ENCODE measurements at places on chromosomes 6 and 20. TPM values are rescaled to one million over a fixed set of nuclear protein-coding genes. Genes with fewer than 3 reads are reported as not detected.

TULP4 gene
- total RNA-seq = 100 TPM

CCND3 gene
- total RNA-seq = 91.2 TPM

B3GAT2 gene
- total RNA-seq = not detected

PHACTR1 gene
- 1.6 TPM for total RNA-seq

NELFE gene
- 66.8 TPM for total RNA-seq

SLC17A3 gene
- total RNA-seq = not detected

FAM162B gene
- total RNA-seq = not detected

OPRL1 gene
- 2.1 TPM for total RNA-seq

GNAS-AS1 gene
- total RNA-seq = 1.5 TPM

SLC22A3 gene
- not detected for total RNA-seq

SPTLC3 gene
- total RNA-seq = 5.0 TPM

SLC32A1 gene
- not detected for total RNA-seq

HIVEP2 gene
- total RNA-seq = 39.2 TPM

TGM3 gene
- not detected for total RNA-seq

MOG gene
- not detected for total RNA-seq

ESR1 gene
- not detected for total RNA-seq

OSER1 gene
- 41.2 TPM for total RNA-seq

IRAK1BP1 gene
- 2.9 TPM for total RNA-seq

SLC17A2 gene
- not detected for total RNA-seq

OR10C1 gene
- not detected for total RNA-seq

PTK6 gene
- 0.13 TPM for total RNA-seq

GPR6 gene
- not detected for total RNA-seq

NFKBIE gene
- 11.1 TPM for total RNA-seq

TRIM31 gene
- not detected for total RNA-seq

C4A gene
- total RNA-seq = 13.5 TPM

CPNE5 gene
- total RNA-seq = not detected

HLA-DMA gene
- 3.0 TPM for total RNA-seq

PKHD1 gene
- total RNA-seq = not detected

All from osteocyte (in vitro differentiated cells).